ENCODE measurements at places on chromosomes 4 and X. TPM values are rescaled to one million over a fixed set of nuclear protein-coding genes. Genes with fewer than 3 reads are reported as not detected.

The MAGEA9B gene
- total RNA-seq: not detected

The CYLC1 gene
- total RNA-seq: not detected

The ZNF157 gene
- total RNA-seq: not detected

The FAM47A gene
- not detected for total RNA-seq

The DUSP9 gene
- total RNA-seq: 0.12 TPM

The RAB39B gene
- 0.06 TPM for total RNA-seq

The SHROOM2 gene
- 0.49 TPM for total RNA-seq

The MAMLD1 gene
- total RNA-seq: 1.1 TPM

The GSX2 gene
- not detected for total RNA-seq

The MYL5 gene
- 6.1 TPM for total RNA-seq

The SHISA3 gene
- 71.1 TPM for total RNA-seq

The BEND4 gene
- not detected for total RNA-seq

The LAGE3 gene
- 37.9 TPM for total RNA-seq

The NUP62CL gene
- 0.19 TPM for total RNA-seq

The CXCR3 gene
- not detected for total RNA-seq

The TRIM60 gene
- total RNA-seq: not detected

The MAGIX gene
- total RNA-seq: 0.19 TPM

The ZC4H2 gene
- 6.6 TPM for total RNA-seq

The BMP3 gene
- total RNA-seq: not detected

The SPANXN3 gene
- total RNA-seq: not detected

The NCAPG gene
- total RNA-seq: 2.3 TPM

The DIPK2B gene
- total RNA-seq: 2.6 TPM

The AFM gene
- not detected for total RNA-seq

The ARHGEF9 gene
- 10.5 TPM for total RNA-seq

The DACH2 gene
- not detected for total RNA-seq

The MAGEA1 gene
- total RNA-seq: not detected

The CFI gene
- total RNA-seq: 21.2 TPM

The PDS5A gene
- total RNA-seq: 44.8 TPM
